HS-5 (cell line): ENCODE measurements at places on chromosomes 1 and 21.

DNA sequence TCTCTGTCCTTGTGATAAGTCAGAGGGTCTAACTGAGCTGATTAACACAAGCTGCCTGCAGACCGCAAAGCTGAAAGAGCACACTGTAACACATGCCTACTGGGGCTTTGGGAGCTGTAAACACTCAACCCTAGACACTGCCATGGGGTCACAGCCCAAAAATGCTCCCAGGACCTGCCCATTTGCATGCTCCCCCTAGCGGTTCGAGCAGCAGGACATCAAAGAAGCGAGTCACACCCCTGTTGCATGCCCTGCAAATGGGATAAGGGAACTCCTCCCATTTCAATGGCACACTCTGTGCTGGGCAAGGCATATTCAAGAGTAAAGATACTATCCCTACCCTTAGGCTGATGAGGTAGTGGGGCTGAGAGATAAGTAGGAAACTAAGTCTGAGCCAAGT is 22.8 kb downstream of the LCE3E start:
- no peak for DNase-seq

GRCh38 chr1:225572422-225572821 is 80.5 kb downstream of the ENAH start:
- DNase-seq = no peak

DNA sequence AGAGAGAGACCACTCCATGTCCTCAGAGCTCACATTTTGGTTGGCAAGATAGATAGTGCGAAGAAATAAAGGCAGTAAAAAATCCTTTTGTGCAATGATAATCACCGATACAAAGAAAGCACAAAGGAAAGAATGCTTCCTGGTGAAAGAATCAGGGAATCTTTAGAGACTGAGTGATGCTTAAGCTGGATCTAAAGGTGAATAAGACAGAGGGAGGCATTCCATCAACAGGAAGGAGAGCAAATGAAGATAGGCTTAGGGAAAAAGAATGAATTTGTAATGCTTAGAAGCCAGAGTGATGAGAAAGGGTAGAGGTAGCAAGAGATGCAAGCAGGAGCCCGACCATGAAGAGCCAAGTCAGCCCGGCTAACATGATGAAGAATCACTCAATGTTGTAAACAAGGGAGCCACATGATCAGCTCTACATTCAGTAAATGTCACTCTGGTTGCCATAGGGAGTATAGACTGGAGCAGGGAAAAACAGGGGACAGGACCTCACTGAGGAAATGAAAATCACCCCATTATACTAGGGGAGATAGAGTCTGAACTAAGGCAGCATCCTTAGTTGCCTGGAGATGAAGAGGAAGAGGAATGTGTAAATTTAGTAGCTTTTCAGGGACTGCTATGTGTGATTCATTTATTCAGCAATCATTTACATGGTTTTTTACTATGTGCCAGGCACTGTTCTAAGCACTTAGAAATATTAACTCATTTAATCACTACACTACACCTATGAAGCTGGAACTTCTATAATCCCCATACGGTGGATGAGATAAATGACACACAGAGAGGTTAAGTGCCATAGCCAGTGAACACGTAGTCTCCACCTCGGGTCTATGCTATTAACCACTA is 402.6 kb upstream of the NFIA start:
- DNase-seq = no peak

GRCh38 chr1:55774446-55774845 is 559.3 kb upstream of the USP24 start:
- DNase-seq = no peak

- no peak for DNase-seq
These were observed 1001.3 kb upstream of the ADGRL2 start for GRCh38 chr1:80799457-80799856.

DNA sequence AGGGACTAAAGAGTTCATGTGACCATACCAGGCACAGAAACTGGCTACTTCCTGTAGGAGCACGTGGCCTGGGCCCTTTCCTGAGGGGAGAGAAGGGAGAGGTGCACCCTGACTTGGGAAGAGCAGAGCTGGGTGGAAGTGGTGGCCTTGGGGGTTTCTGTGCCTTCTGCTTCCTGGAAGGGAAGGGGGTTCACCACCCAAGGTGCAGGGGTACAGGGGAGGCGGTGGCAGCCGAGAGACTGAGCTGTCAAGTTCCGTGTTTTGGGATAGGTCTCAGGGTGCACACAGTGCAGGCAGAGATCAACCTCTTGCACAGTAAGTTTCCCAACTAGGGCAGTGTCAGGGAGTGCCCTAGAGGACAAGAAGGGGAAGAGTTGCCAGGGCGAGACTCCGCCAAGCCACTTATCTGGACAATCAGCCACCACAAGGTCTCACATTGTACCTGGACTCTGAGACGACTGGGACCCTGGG is 10.1 kb downstream of the HECTD3 start:
- DNase-seq = no peak

GRCh38 chr1:177973585-177973984 is 3.7 kb upstream of the SEC16B start:
- no peak for DNase-seq

DNA sequence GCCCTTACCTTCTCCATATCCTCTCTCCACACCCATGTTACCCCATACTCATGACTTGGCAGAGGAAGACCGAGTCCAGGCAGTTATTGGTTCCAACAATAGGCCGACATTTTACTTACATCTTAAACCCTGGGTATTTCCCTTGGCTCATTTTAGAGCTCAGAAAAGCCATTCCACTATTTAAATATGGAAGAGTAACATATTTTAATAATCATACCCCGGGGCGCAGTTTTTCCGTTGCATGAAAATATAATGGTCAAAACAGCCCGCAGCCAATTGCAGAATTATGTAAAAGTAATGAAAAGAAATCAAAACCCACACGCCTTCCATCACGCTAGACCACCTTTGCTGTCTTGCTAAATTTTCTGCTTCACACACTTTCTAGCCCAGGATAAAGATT is 48.5 kb downstream of the KAZN start:
- no peak for DNase-seq

DNA sequence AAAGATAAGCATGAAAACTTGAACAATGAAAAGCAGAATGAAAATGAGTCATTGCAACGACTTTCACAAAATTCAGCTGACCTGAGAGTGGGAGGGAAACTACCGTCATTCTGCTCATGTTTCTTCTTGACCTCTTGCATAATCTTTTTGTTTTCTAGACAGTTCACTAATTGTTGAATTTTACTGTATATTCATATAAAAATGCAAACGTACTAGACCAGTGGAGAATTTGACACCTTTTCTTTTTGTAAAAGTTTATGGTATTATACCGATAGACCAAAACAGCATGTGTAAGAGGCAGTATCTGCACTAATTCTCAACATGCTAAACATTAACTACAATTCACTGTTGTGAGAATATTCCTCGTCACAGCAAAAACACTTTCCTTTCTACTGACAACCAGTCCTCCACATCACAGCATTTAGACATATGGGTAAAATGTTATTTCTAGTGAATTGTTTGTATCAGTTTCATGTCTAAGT is 137.8 kb downstream of the GREM2 start:
- no peak for DNase-seq

- DNase-seq = no peak
These were observed 349.1 kb upstream of the FMN2 start for GRCh38 chr1:239742416-239743109.

- no peak for DNase-seq
These were observed 70.6 kb downstream of the GADD45A start for GRCh38 chr1:67755619-67756018.

DNA sequence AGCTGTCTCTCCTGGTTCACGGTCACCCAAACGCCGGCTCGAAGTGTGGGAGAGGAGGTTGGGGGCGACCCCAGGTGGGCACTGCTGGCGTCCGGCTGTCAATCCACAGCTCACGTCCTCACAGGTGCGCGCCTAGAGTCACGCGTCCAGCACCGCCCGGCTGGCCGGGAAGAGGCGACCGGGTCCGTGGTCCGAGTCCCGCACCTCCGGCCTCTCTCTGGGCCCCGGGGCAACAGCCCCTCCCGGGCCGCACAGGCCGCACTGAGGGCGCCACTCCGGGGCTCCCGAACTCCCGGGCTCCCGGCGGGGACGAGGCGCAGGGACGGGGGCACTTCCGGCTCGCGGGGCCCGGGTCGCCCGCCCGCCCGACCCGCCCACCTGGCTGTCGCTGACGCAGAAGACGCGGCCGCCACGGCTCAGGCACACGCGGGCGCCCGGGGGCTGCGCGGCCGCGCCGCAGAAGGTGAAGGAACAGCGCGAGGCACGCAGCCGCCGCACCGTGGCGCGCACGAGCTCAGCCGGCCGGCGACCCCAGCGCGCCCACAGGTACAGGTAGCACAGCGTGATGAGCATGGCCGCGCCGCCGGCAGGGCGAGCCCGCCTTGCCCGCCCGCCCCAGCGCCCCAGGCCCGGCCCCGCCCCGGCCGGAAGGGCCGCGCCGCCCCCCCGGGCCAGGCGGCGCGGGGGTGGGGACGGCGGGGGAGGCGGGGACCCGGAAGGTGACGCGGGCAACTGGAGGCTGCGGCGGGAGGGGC is at the start of gene HLCS:
TSS of gene HLCS (minus strand) at position 604 of the 755 bp plus-strand sequence. CDS start at position 573, 31 bp downstream.
- no peak for DNase-seq

DNA sequence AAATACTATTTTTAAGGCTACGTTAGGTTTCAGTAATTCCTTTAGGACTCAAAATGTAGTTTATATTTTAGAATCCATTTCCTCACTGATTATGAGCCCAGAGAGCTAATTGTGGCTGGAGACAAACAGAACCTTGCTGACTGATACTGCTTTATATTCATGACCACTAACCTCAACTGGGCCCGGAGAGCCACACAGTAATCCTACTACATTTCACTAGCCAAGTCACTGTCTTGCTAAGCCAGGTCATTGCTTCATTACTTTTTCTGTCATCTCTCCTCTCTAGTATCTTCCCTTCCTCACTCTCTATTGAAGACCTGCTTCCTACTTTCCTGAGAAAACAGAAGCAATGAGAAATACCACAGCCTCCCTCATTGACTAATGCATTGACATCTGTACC is 24.7 kb downstream of the IL23R start:
- DNase-seq = no peak

DNA sequence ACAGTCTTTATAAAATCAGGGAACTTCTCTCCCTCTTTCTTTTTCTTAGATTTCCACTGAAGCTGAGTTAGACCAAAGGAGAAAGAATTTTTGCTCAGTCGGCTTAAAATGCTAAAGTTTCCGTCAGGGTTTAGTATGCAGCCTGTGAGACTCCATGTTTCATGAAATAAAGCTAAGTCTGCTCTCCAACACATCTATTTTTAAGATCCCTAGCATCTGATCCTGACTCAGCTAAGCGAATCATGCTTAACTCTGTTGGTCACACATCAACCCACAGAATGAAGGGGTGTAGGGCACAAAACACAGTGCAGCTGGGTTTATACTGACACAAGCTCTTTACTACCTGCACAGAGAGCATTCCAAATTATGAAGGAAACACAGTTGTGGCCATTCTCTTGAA is 102.4 kb upstream of the ZNF281 start:
- DNase-seq = peak; percentile 37

DNA sequence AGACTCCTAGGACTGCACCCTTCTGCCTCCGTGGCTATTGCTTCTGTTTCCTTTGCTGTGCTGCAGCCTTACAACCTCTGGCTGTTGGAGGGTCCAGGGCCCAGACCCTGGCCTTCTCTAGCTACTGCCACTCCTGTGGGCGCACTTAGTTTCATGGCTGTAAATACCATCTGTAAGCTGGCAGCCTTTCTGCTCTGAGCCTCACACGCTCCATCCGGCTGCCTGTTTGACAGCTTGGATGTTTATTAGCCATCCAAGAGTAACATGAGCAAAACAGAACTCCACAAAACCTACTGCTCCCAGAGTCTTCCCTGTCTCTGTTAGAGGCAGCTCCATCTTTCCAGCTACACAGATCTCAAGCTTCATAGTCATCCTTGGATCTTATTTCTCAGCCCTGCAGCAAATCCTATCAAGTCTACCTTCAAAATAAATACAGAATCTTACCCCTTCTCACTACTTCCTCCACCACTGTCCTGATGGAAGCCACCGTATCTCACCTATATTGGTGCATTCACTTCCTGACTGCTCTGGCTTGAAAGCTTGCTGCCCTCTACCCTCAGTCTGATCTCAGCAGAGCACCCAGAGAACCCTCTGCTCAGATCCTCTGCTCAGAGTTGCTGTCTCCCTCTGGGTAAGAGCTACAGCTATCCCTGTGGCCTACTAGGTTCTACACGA is 19.1 kb downstream of the SLC25A33 start:
- DNase-seq = no peak

- DNase-seq = no peak
These were observed 917.3 kb upstream of the B3GALT2 start for GRCh38 chr1:194103516-194104246.

DNA sequence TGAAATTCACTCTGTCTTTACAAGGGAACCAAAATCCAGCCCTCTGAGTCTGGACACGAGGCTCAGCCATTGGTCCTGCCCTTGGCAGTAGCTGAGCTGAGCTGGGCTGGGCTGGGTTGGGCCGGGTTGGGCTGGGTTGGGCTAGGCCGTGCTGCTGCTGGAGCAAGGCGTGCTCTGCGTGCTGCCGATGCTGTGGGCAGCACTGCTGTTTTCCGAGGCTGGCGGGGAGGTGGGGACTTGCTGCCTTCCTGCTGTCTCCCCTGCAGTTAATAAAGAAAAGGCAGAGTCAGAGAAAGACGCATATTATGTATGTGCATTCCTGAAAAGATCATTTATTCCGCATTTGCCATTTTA is 182.9 kb downstream of the CDC7 start:
- DNase-seq = no peak

DNA sequence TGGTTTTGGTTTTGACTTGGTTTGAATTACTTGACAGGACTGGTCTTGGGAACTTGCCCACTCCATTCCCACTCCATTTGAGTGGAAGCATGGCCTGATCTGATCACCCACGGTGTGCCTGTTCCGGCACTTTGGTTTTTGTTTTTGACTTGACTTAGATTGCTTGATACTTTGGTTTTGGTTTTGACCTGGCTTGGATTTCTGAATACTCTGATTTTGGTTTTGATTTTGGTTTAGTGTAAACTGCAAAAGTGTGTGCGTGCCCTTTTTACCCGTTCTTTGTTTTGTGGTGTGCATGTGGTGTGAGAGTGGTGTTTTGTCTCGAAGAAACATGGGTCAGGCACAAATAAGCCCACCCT is 50.0 kb downstream of the ADCY10 start:
- no peak for DNase-seq

DNA sequence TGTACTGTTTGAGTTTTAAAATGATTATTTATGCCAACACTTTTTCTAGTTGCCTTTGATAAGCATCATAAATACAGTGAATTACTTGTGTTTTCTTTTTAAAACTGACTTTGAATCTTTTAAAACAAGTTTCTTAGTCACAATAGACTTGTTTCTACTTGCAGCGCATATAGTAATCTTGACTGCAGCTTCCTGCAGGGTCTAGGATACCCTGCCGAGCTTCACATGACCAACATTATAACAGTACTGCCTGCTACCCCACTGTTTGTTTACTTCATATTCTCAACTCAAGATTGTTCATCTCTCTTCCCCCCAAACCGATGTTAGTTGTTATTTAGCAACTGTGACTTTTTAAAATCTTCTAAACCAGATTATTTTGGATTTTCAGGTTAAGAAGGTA is 751.3 kb upstream of the NEGR1 start:
- DNase-seq = no peak
